Right forelimb (tissue), 1 donor: ENCODE measurements at places on chromosomes 2 and 18.

DNA sequence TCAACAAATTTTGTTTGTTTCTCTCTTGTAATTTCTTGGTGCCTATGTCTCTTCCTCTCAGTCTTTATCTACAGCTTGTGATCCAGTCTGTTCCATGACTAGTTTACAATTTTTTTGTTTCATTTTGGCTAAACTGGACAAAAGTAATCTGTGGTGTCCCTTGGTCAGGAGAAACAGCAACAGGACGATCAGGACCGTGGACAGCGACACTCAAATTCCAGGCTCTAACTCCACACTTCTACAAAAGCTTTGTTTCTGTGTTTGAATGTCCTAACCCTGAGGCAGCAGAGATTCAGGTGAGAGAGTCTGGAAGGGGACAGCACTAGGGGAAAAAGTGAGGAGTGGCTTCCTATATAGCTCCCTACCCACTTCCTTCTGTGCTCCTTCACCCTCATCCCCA is 593.3 kb upstream of the FANCL start:
- DNase-seq: peak; percentile 54

DNA sequence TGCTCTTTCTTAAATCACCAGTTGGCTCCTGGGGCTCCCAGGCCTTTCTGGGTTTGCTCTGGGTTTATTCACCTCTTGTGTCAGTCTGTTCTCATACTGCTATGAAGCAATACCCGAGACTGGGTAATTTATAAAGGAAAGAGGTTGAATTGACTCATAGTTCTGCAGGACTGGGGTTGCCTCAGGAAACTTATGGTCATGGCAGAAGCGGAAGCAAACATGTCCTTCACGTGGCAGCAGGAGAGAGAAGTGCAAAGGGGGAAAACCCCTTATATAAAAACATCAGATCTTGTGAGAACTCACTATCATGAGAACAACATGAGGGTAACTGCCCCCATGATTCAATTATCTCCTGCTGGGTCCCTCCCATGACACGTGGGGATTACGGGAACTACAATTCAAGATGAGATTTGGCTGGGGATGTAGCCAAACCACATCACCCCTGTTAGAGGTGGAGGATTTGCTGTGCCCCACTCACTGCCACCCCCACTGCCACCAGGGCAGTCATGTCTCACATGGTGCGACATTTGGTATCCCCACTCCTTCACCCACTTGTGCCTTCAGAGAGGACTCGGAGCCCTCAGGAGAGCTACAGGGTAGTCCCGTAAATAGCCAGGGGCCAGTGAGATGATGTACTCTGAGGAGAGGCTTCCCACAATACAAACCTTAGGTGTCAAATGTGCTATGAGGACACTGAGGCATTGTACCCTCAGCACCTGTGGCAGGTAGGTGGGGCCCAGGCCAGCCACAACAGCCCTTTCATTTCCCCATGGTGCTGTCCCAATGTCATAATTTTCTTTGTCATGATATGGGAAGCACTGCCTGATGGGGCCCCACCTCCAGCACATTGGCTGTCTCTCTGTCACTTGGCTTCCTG is 35.7 kb downstream of the CDC42EP3 start:
- peak; percentile 19 for DNase-seq

DNA sequence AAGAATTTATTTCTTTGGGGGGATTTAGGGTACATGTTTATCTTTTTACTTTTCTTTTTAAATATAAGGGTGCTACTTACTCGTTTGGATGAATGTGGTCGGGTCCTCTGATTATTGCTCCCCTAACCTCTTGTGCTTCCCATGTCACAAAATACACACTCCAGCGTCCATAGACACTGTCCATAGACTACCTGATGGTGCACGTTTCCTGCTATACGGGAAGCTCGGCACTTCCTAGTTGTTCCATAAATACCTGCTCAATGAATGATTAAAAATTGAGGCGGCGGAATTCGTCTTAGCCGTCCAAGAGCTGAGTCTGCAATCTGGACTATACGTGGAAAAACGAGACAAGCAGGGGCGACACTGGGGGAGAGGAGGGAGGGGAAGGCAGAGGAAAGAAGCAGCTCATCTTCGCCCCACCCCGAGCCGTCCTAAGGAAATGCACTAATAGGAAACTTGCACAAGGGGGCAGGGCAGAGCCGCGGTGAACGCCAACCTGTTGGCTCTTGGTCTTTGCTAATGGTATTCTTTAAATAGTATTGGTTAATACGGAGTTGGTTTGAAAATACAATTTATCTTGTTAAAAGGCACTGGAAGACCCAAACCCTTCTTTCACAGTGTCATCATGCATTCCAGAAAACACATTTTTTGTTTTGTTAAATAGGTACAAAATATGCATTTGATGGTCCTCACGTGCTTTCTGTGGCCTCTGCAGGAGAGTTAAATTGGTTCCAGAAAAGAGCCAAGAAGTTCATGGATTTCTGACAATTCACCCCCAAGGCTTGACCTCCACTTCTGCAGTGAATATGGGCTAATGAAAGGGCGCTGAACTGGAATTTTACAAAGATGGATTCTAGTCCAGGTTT is 73.0 kb upstream of the KCTD1 start:
- DNase-seq: no peak

- DNase-seq: no peak
These were observed 217.6 kb upstream of the THUMPD2 start for GRCh38 chr2:39996653-39997080.

GRCh38 chr2:71891719-71892422 is 255.8 kb downstream of the CYP26B1 start:
- peak; percentile 9 for DNase-seq

GRCh38 chr2:144383571-144384100 is 136.3 kb downstream of the ZEB2 start:
- no peak for DNase-seq
